Stimulated activated CD8-positive, alpha-beta memory T cell treated with anti-CD3 and anti-CD28 coated beads, Interleukin-2, amount 100 ng/mL, for 48 hours (primary cell): ENCODE measurements at places on chromosomes 3 and 15.

DNA sequence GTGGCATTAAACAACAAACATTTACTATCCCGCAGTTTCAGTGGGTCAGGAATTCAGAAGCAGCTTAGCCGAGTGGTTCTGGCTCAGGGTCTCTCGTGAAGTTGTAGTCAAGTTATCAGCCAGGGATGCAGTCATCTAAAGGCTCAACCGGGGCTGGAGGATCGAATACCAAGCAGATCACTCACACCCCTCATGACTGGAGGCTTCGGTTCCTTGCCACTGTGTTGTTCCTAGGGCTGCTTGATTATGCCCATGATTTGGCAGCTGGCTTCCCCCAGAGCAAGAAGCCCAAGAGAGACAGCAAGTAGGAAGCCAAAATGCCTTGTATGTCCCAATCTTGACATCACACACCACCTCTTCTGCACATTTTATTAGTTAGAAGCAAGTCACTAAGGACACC, 33.9 kb upstream of the CDCP1 start:
- DNase-seq: no peak

- no peak for DNase-seq
Observed at GRCh38 chr3:71030748-71031147, 552.8 kb downstream of the FOXP1 start.

DNA sequence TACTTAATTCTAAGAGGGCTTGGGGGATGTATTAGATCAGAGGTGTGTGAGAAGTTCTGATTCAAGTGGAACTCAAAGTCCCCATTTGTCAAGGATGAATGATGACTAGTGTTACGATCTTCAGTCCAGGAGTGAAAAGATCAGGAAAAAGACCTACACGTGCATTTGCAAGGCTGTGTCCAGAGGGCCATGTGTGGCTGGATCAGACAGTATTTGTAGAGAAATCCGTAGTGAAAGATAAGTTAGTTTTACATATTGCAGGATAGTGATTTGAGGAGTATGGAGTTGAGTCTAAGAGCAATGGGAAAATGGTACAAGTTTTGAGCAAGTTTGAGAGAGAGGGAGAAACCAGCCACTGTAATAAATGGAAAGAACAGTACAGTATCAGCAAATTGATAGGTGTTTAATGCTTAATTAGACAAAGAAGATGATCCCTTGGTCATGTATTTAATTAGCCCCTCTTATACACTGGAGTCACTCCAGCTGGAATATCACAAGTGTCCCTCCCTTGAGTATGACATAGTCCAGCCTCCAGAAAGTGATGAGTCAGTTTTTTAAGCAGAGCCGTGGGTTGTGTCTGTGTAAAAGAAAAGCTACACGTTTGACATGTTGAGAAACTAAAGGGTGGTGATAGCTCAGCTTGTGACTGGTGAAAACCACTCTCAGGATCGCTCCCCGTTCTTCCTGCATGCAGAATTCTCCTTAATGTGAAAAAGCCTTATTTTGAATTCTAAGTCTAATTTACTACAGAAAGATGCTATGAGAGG, 348.8 kb downstream of the ROBO1 start:
- DNase-seq: no peak

DNA sequence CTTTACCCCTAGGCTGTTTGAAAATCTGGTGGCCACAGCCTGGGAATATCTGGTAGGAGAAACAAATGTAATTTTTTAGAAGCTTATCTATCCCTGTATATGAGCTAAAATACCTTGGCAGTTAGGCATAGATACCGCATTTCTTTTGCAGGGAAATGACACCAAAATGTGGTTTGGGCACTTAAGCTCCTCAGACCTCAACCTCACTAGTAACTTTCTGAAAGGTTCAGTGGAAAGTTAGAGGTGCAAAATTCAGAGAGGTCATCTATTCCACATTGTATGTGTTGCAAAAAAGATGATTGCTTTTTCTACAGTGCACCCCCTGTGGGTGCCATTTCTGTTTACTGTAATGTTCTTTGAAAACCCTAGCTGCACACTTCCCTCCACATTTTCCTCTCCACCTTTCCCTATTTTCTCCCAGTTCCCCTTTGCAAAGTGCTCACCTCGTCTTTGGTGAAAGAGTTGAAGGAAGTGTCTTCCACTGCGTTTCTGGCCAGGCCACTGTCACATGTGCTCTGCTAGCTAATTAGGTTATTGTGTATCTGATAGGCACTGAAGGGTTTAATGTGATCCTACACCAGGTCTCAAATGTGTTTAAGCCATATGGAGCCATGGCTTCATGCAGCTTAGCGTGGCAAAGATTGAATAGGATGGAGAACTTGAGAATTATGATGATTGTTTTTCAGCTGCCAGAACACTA, 1.3 kb downstream of the SACM1L start:
- no peak for DNase-seq

DNA sequence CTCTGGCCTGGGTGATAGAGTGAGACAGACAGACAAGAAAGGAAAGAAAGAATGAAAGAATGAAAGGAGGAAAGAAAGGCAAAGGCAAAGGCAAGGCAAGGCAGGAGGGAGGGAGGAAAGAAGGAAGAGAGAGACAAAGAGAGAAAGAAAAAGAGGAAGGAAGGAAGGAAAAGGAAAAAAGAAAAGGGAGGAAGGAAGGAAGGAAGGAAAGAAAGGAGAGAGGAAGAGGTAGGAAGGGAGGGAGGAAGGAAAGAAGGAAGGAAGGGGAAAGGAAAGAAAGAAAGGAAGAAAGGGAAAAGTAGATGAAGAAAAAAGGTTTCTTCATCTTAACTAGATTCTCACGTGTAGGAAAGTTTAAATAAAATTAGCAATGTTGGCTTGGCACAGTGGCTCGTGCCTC, 142.2 kb downstream of the GREM1 start:
- no peak for DNase-seq

GRCh38 chr3:106183762-106184391, 315.1 kb upstream of the CBLB start:
- no peak for DNase-seq
